ENCODE measurements at places on chromosomes 4 and X.

DNA sequence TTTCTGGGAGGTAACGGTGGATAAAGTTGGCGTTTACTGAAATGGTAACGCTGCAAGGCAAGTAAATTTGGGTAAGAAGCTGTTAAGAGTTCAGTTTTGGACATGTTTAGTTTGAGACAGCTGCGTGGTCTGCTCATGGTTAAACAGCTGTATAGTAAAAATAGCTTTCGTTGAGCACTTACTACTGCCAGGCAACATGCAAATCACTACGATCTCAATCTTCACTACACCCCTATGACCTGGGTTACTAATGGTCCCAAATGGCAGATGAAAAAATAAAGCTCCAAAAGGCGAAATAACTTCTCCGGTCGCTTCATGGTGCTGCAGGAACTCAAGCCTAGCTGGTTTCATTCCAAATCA is 22.2 kb downstream of the FABP2 start:
- peak; percentile 56 for DNase-seq

GRCh38 chr4:6110681-6111353 is 89.5 kb downstream of the JAKMIP1 start:
- DNase-seq = peak; percentile 28

DNA sequence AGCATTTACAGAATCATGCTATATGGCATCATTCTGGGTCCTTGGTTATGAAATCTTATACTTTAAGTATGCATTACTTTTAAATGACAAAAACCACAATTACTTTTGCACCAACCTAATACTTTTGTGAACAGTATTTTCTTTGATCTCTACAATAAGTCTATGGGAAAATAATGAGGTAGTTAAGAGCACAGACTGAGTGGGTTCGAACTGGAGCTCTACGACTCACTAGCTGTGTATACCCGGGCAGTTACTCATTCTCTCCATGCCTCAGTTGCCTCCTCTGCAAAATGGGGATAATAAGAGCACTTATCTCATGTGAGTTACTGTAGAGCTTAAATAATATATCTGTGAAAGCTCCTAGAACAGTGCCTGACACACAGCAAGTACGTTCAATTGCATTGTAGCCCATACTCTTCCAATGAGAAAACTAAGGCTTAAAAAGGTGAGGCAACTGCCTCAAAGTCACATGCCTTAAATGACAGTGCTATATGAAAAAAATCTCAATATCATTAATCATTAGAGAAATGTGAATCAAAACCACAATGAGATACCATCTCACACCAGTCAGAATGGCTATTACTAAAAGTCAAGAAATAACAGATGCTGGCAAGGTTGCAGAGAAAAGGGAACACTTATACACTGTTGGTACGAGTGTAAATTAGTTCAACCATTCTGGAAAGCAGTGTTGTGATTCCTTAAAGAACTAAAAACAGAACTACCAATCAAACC is 151.5 kb downstream of the CHIC2 start:
- DNase-seq = no peak

DNA sequence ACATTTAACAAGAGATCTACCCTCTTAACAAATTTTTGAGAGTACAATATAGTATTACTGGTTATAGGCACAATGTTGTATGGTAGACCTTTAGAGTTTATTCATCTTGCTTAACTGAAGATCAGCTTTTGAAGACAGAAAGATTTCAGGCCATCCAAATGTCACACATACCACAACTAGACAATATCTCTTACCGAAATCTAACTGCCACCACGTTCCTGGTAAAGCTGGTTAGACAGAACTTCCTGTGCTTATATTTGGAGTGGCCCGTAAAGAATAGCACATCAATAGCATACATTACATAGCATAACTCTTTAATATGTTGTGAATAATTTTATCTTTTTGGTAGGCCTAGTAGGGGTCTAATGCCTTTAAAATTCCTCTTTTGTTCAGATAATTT is 29.8 kb upstream of the ARHGEF6 start:
- DNase-seq = no peak

DNA sequence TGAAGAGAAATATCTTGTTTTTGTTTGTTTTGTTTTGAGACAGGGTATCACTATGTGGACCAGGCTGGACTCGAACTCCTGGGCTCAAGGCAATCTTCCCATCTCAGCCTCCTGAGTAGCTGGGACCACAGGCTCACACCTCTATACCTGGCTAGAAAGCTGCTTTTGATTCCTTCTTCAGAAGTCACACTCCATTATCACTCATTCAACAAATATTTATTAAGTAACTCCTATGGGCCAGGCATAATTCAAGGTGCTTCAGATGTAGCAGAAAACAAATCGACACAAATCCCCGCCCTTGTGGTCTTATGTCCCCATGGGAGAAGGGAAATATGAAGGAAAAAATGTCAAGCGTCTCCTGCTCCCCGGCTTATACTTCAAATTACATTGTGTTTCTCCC is 72.6 kb upstream of the DHX15 start:
- DNase-seq = no peak

DNA sequence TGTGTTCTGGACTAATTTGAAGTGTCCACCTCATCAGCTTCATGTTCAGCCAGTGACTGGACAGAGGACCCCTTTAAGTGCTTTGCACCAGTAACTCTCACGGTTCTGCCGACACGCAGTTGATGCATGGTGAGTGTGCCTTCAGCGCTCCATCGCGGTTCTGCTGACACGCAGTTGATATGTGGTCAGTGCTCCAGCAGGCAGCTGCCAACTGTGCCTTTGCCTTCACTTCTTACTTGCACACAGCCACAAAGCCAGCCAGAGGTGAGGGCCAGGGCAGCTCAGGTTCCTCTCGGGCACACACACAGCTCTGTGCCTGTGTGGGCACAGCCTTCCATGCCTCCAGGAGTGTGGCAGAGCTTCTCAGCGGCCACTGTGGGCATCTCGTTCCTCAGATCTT is 12.4 kb downstream of the NKX1-1 start:
- no peak for DNase-seq

GRCh38 chr4:61628727-61629126 is 428.6 kb downstream of the ADGRL3 start:
- no peak for DNase-seq

DNA sequence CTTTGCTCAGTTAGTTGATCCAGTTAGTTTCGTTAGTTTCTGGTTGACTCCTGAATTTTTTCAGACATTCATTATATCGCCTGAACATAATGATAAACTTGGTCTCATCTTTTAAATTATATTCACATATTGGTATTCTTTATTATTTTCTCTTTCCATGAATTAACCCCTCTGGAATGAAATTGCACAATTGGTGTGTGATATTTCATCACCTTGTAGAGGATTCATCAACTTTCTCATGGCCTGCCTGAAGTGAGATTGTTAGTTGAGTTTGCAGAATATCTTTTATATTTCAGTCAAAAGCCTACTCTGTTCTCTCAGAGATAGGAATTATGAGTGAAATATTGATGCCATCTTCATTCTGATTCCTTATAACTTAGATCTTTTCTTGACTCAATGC is 1160.6 kb upstream of the AGA start:
- no peak for DNase-seq

DNA sequence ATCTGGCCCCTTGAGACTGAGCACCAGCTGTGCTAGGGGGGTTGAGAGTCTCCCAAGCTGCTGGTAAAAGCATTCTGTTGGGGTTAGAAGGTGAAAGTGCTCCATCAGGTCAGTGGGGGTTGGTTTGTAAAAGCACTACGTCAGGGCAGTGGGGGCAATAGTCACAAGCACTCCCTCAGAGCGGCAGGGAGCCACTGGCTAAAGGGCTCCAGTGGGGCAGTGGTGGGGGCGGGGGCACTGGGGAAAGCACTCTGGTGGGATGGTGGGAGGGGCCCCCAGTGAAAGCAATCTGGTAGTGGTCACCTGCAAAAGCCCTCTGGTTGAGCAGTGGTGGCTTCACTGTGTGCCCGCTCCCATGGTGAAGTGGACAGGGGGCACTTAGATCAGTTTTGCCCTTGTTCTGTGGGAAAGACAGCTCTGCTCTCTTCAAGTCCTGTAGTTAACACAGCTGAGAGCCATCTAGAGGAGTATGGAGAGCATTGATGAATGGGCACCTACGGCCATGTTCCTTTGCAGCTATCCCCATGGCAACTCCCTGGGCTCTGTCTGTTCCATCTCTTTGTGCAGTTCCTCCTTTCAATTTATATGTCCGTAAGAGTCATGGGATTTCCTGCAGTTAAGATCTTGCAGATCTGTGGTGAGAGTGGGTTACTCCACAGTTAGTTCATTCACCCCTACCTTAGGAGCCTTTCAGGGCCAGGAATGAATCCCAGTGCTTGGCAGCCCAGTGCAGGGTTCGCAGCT is 106.4 kb downstream of the SH3BGRL start:
- DNase-seq = no peak

DNA sequence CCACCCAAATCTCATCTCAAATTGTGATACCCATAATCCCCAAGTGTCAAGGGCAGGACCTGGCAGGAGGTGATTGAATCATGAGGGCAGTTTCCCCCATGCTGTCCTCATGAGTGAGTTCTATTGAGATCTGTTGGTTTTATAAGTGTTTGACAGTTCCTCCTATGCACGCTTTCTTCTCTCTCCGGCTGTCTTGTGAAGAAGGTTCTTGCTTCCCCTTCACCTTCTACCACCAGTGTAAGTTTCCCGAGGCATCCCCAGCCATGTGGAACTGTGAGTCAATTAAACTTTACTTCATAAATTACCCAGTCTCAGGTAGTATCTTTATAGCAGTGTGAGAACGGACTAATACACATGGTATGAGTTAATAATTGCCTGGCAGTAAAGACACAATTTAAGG is 581.7 kb upstream of the AMOT start:
- DNase-seq = no peak

DNA sequence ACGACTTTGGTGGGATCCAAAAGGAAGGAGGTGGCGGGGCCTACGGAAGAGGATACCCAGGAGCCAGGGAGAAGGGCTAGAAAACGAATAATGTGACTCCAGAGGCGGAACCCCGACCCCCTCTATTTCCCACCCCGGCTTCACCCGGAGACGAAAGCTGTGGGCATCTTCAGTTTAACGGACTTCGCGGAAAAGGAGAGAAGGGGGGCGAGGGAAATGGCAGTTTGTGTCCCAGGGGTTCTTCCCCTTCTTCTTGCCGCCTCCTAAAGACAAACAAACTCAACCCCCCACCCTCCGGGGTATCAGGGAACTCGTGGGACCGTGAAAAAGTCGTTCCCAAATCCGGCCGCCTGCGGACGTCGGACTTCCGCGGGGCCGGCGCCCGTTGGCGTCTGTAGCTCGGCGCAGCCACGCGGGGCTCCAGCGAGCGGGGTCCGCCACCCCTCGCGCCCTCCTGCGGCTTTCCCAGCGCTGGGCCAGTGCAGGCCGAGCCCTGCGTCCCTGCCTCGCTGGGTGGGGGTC is 3.6 kb upstream of the LEF1 start:
- no peak for DNase-seq

DNA sequence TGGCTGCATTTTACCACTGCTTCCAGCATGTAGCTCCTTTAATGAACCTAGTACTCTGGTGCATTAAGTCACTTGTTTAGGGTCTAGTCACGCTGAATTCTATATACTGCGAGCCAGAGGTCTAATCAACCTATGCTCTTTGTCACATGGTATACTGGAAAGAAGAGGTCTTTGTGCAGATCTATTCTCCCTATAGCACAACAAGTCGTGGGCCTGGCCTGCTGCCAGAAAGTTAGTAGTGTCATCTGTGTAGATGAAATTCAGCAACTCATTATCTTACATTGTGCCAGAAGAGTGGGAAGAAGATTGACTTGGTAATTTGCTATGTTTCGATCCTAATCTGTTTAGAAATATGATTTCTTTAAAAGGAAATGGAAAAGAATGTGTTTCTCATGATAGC is 80.8 kb downstream of the AWAT2 start:
- DNase-seq = no peak

DNA sequence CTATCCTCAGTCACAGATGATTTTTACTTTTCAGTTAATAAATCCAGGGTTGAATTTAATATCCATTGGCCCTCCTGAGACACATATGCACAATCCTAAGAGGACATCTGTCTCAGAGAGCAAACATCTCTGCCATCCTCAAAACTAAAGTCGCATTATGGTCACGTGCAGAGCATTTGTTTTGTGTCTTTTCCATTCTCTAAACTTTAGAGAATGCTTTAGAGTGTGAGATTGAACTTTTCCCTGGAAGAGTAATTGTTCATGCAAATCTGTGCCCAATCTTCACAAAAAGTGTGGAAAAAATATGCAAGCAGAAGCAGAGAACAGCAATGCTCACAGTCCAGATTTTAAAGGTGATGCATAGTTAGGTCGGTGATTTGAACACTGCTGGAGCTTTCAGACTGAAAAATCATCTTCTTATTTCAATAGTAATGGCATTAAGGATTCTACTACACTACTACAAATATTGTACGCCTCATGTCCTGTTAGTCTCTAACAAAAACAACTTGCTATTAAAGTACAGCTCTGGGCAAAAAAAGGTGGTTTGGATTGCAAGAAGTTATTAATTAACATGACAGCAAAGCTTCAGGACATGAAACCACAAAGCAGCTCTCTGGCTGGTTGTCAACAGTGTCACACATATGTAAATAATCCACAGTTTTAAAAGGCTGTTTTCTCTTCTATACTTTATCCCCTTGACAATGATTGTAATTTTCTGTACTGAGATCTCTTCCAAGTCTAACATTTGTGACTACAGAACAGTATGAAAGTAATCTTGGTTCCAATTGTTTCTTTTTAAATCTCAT is 19.9 kb downstream of the DCHS2 start:
- no peak for DNase-seq

- DNase-seq = no peak
Observed at GRCh38 chrX:9948406-9948805, 18.8 kb upstream of the CLDN34 start.

GRCh38 chr4:57764856-57765255 is 654.7 kb upstream of the IGFBP7 start:
- no peak for DNase-seq

- DNase-seq = no peak
Observed at GRCh38 chr4:48262484-48262883, 7.2 kb downstream of the TEC start.

DNA sequence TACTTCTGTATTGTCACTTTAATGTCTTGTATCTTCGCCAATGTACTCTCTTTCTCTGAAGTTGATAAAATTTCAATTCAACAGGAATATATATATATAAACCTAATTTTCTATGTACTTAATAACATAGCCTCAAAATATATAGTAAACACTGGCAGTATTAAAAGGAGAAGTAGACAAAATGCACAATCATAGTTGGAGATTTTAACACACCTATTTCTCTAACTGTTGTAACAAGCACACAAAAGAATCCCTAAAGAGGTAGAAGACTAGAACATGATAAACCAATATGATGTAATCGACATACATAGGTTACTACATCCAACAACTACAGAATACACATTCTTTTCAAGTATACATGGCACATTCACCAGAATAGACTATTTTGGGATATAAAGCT is 65.5 kb downstream of the ZNF81 start:
- no peak for DNase-seq

DNA sequence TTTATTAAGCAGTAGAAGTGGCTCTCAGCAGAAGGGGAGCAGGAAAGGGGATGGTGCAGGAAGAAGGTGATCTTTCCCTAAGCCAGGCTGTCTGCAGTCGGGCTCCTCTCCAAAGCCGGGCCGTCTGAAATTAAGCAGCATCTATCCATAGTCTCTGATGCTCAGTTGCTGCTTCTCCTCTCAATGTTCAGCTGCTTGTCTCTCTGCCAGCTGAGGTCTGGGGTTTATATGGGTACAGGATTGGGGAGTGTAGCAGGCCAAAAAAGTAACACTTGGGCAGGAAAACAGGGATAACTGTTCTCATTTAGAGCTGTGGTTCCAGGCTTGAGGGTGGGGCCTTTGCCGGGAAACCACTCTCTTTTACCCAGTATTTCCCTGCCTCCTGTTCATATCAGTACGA is 39.2 kb upstream of the CCKAR start:
- no peak for DNase-seq

Measured in right forelimb (tissue), 1 donor.